ENCODE measurements at places on chromosomes 16 and 17.
A peak's percentile ranks its signal among the peaks of the same experiment; 100 is the strongest.

- no peak for DNase-seq
Measured at GRCh38 chr17:61595418-61596186, 4.6 kb upstream of the NACA2 start.

DNA sequence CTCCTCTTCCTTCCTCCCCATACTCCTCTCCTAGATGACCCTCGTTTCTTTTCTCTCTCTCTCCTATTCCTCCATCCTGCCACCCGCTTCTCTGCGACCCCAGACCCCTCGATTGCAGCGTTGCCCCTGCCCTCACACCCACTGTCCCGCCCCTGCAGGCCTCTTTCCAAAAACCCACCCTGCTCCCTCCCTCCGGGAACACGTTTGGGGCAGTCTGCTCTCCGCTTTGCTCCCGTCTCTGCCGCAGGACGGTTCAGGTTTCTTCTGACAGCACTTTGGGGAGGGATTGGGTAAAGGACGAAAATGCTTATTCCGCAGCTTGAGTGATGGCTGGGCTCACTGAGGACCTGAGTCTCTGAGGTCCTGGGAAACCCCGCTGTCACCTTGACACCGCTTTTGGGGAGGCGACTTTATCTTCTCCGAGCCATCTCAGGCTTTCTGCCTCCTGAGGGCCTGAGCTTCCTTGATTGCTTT, 690 bp downstream of the NDE1 start:
- DNase-seq = peak; percentile 39

- DNase-seq = no peak
Measured at GRCh38 chr16:70568601-70569237, 45.1 kb downstream of the SF3B3 start.

- DNase-seq = no peak
Measured at GRCh38 chr17:75008373-75008772, 4.1 kb upstream of the MRPL58 start.

DNA sequence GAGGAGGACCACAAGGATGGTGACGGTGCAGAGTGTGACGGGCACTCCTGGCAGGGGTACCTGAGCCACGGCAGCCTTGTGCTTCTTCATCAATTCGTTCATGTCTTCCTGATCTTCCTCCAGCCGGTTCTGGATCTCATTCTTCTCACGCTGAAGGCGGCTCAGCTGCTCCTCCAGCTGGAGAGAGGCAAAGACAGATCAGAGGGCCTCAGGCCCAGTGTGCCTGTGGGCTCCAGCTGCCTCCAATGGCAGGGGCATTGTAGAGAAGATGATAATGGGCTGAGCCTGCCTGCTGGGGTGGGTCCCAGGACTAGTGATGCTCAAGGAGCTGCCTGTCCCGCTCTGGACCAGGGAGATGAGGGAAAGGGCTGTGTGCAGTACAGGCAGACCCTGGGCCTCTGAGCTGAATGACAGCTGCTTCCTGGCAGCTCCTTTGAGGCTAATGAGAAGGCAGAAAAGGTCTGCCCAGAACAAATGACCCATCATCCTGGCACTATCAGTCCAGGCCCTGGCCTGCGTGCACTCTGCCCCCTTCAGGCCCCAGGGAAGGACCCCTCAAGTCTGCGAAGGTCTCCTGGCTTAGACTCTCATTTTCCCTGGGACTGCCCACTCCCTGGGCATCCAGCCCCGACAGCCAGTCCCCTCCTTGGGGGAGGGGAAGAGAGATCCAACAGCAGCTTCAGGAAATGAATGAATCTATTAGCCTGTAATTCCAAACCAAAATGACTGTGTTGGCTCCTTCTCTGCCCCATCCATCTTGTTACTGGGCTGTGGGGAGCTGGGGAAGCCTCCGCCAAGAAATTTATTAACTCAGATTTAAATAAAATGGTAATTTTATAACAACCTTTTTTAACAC, 48.0 kb downstream of the PIPOX start:
- no peak for DNase-seq

DNA sequence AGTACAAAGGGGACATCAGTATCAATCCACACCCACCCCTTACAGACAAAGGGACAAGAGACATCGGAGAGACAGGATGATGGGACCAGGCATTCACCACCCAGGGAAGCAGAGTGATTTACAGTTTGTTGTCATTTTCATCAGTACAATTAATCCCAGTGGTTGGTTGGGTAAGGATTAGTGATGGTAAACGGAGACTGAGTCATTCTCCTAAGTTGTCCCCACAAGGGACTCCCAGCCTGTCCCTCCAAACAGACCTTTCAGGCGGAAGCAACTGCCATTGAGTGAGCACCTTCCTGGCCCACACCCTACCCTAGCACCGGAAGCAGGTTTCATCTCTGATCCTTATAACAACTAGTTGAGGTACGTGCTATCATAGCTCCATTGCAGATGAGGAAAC, 11.2 kb downstream of the PPL start:
- DNase-seq = no peak

GRCh38 chr17:30116345-30116660, 313 bp upstream of the NSRP1 start:
- no peak for DNase-seq

DNA sequence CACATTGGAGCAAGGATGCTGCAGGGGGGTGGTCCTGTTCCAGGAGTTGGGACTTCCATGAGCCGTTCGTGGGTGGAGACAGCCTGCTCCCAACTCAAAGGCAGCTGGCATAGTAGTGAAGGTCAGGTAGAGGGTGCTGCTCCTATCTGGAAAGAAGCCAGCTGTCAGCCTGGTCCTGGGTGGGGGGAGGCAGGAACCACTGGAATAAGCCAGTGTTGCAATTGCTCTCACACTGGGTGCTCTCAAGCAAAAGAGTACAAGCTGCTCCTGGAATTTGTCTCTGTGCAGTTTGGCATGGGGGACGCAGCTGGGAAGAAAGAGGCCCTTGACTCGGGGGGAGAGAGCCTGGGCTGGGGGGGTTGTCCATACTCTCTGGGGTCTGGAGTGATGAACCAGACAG, 8.7 kb downstream of the CACNG5 start:
- DNase-seq = no peak

GRCh38 chr16:81388357-81388756, 56.3 kb upstream of the CMIP start:
- no peak for DNase-seq

- no peak for DNase-seq
Measured at GRCh38 chr17:47165137-47165536, 24.0 kb downstream of the CDC27 start.

- no peak for DNase-seq
Measured at GRCh38 chr16:84786605-84787262, 33.1 kb upstream of the CRISPLD2 start.

- DNase-seq = no peak
Measured at GRCh38 chr17:79174193-79174765, 99.7 kb downstream of the ENGASE start.

GRCh38 chr17:8947201-8947600, 18.3 kb downstream of the PIK3R5 start:
- no peak for DNase-seq

DNA sequence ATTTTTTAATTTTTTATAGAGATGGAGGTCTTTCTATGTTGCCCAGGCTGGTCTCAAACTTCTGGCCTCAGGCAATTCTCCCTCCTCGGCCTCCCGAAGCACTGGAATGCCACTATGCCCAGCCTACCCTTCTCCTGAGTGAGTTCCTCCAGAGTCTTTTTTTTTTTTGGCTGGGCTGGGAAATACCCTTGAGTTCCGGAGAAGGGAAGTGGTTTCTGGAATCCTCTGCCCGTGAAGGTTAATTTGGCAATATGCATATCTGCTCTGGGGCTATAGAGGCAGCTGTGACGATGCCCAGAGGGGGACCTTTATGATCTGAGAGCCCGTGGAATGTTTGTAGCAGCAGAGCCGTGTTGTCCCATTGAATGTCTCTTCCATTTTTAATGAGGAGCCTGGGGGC, 217.5 kb downstream of the RBFOX1 start:
- DNase-seq = no peak

- DNase-seq = no peak
Measured at GRCh38 chr17:4898927-4899326, 409 bp upstream of the C17orf107 start.

GRCh38 chr17:59437791-59438281, 106.4 kb downstream of the YPEL2 start:
- no peak for DNase-seq

DNA sequence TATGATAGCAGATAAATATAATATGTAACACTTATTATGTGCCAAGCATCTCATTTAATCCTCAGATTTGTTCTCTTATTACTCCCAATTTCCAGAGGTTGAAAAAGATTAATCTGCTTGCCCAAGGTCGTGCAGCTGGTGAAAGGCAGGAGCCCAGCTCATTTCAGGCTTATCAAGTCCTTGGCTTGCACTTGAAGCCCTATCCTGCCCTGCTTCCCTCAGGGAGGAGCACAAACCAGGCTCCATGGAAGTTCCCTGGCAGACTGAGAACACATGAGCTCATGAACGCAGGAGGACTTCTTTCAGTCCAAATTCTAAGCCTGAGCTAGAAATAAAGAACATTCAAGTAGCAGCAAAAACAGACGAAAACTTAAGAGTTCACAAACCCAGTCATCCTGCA, 74.8 kb downstream of the USP31 start:
- no peak for DNase-seq

DNA sequence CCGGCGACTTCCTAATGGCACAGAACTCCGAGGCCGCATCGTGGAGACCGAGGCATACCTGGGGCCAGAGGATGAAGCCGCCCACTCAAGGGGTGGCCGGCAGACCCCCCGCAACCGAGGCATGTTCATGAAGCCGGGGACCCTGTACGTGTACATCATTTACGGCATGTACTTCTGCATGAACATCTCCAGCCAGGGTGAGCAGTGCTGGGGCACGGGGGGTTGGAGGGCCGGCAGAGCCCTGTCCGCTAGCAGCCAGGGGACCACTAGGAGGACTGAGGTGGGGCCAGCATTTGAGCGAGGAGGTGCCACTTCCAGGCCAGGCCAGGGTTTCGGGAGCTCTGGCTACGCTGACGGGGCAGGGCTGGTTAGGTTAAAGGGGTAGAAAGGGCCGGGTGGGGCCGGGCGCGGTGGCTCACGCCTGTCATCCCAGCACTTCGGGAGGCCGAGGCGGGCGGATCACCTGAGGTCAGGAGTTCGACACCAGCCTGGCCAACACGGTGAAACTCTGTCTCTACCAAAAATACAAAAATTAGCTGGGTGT, 5.1 kb downstream of the MPG start:
- DNase-seq = no peak

GRCh38 chr17:41131979-41132378, 8.0 kb upstream of the KRTAP4-12 start:
- DNase-seq = no peak

GRCh38 chr16:54631782-54632181, 298.9 kb upstream of the IRX5 start:
- DNase-seq = no peak

DNA sequence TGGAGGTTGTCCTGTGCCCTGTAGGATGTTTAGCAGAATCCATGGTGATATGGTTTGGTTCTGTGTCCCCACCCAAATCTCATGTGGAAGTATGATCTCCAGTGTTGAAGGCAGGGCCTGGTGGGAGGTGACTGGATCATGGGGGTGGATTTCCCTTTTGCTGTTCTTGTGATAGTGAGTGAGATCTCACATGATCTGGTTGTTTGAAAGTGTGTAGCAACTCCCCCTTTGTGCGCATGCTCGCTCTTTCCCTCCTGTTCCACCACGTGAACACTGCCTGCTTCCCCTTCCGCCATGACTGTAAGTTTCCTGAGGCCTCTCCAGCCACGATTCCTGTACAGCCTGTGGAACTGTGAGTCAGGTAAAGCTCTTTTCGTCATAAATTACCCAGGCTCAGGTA, 61.9 kb downstream of the ARHGAP17 start:
- no peak for DNase-seq

GRCh38 chr17:14752011-14752410, 451.1 kb downstream of the HS3ST3B1 start:
- DNase-seq = no peak
